ENCODE measurements at places on chromosomes 7 and 10.
A peak's percentile ranks its signal among the peaks of the same experiment; 100 is the strongest.

GRCh38 chr10:102782673-102783551, 39.2 kb downstream of the WBP1L start:
- no peak for DNase-seq

DNA sequence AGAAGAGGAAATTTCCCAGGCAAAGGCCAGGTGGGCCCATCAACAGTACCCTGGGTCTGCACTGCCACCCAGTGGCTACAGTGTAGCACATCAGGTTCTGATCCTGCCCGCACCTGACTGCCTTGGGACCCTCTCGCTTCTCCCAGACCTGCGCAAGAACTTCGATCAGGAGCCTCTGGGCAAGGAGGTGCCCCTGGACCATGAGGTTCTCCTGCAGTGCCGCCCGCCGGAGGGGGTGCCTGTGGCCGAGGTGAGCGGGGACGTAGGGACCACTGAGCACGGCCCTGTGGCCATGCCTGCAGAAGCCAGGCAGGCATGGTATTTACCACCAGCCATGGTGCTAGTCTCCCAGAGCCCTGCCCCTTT, 33.9 kb upstream of the SLC29A3 start:
- peak; percentile 27 for DNase-seq

DNA sequence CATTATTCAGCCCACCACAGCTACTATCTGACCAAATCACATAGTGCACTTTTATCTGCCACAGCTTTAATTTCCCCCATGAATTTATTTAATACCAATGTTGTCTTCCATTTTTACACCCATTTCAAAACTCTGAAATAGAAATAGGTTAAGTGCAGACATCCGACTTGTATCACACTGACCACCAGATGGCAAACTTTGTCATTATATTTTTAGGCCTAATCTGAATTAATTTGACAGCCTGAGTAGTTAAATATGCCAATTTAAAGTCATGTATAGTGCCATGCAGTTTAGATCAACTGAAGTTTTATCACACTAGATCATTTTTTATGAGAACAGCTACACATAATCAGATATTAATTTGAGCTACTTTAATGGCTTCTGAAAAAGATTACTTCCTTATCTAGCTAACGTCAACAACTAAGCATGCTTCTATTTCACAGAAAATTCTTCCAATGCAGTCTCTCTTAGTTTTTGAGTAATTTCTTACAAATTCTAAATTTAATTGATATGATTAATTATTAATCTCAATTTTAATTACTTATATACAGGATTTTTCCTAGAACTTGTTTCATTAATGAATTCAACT, 566.4 kb downstream of the GFRA1 start:
- no peak for DNase-seq

DNA sequence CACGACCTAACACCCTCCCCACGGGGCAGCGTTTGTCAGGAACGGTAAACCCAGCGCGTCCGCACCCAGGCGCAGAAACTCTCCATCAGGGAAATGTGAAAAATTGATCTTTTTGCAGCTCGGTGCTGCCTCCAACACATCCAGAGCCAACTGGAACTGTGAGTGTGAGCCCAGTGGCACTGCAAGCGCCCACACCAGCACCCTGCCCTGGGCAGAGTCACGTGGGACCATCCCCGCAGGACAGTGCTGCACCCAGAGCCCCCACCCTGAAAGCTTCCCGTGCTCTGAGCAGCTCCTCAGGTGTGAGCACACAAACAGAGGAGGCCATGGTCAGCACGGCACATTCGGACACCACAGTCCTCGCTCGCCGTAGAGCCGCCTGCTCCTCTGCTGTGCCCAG, 330.9 kb downstream of the DNAJB6 start:
- DNase-seq, result no peak

DNA sequence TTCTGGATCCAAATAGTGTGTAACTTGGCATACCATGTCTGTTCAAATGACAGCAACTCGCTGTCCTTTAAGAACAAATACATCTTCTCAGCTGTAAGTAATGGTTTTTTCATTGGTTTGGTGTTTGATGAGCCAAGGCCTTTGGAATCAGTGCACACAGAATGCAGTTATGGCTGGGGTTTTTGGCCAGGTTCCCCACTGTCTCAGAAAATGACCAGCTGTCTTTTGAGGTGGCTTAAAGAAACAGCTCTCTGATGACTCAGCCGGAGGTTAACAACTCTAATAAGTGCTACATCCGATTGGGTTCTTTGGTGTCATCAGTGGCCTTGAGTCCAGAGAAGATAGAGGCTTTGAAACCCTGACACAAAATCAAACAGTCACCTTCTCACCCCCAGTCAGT, 688.4 kb downstream of the REEP3 start:
- DNase-seq, result no peak

DNA sequence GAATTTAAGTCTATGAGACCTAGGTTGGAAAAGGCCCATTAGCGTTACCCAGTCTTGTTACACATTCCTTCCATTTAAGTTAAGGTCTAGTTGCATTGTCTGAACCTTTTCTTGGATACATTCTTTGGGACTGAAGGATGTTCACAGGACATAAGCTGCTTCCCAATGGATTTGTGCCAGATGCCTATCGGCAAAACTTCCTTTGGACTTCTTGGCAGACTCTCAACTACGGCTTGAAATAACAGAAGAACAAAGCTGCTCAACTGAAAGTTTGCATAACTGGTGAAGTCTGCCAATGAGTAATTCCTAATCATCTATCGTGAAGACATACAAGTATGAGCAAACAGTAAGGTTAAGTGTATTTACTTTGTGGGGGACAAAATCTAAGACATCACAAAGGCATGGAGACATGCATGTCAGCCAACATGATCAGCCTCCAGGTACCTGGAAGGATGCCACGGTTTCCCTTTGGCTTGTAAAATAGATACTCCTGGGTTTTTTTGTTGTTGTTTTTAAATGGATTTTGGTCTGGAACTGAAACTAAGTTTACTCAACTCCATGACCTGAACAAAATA, 35.4 kb downstream of the MALSU1 start:
- no peak for DNase-seq
